ENCODE measurements at places on chromosomes 1 and 21.

- DNase-seq = no peak
Measured at GRCh38 chr1:218266356-218266755, 18.7 kb upstream of the RRP15 start.

GRCh38 chr1:64759968-64760367 is 15.1 kb downstream of the RAVER2 start:
- no peak for DNase-seq

- no peak for DNase-seq
Measured at GRCh38 chr1:24382165-24382577, 31.4 kb downstream of the STPG1 start.

- no peak for DNase-seq
Measured at GRCh38 chr21:32733990-32734613, 6.3 kb upstream of the SYNJ1 start.

DNA sequence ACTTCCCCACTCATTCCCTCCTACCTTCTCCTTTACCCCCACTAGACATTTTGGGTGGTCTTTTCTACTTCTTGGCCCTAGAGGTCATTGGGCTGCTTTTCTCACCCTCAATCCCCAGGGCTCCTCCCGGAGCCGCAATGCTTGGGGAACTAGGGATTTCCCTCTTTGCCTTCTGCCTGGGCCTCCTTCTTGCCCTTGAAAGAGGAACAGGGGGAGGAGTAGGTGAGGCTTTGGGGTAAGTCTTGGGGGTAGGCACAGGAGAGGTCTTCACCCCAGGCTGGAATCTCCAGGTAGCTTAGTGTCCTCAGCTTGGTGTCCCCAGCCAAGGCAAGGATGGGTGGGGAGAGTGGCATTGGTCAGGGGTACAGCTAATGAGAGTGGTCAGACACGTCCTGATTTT is 56.2 kb upstream of the EPS8L3 start:
- no peak for DNase-seq

DNA sequence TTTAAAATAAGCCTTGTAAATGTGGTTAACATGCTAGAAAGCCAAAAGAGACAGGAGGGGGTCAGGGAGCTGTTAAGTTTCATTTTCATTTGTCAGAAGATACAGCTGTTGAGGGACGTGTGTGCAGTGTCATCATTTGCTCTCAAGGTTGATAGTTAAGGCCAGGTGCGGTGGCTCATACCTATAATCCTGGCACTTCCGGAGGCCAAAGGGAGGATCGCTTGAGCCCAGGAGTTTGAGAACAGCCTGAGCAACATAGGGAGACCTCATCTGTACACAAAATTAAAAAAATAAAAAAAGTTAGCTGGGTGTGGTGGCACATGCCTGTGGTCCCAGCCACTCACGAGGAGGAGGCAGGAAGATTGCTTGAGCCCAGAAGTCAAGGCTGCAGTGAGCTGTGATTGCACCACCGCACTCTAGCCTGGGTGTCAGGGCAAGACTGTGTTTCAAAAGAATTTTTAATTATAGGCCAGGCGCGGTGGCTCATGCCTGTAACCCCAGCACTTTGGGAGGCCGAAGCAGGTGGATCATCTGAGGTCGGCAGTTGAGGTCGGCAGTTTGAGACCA is 22.7 kb downstream of the ZBTB8OS start:
- DNase-seq = no peak

DNA sequence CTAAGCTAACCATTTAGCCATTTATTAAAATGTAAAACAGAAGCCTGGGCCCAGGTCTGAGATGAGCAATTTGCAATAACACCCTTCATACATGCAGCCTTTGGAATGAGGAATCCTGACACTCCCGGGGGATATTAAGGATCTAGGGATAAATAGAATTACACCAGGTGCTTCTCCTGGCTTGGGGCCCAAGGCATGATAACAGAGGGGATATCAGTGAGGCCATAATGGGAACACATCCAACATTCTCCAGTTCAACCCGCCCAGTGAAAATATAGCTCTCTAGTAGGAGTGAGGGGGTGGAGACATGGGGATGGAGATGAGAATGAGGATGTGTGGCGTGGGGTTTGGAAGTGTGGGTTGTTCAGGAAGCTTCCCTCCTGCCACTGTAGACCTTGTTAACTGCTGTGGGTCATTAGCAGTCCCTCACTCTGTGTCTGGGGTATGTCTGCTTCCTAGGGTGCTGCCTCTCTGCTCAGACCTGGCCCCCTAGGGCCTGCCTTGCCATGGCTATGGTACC is 57.9 kb upstream of the KANK4 start:
- DNase-seq = no peak
